ENCODE measurements at places on chromosomes 5 and 9.

- H3K4me1 ChIP-seq: peaks cover 16% of the 10 kb centered on the region
- no peak overlapping the region for H3K27ac ChIP-seq
- H3K36me3 ChIP-seq: no peaks in the 10 kb centered on the region
These were observed 109.5 kb downstream of the SNCAIP start for GRCh38 chr5:122421374-122422079.

DNA sequence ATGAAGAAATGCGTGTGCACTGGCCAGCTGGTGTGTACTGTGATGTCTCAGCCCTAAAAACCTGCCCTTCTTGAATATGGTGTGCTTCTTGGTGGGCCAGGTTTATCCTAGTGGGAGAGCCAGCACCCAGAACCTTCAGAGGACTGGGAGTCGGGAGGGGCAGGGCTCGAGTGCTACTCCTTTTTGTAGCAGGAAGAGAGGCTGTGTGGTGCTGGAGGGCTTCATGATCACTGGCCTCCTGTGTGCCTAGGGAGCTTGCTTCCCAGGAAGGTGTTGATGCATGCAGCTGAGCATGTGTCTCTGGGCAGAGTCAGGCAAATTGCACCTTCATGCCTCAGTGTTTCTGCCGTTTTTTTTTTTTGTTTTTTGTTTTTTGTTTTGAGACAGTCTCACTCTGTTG, 20.0 kb downstream of the PHF2 start:
- H3K36me3 ChIP-seq: no peaks in the 10 kb centered on the region
- DNase-seq: no peak
- H3K27me3 ChIP-seq: no peaks in the 10 kb centered on the region
- peaks cover 3% of the 10 kb centered on the region for H3K4me1 ChIP-seq
- no peak overlapping the region for H3K4me3 ChIP-seq

GRCh38 chr9:136741883-136742571, 713 bp downstream of the LCN10 start:
- H3K4me1 ChIP-seq: peaks cover 3% of the 10 kb centered on the region
- DNase-seq: no peak
- no peak overlapping the region for H3K27ac ChIP-seq
- no peaks in the 10 kb centered on the region for H3K27me3 ChIP-seq

DNA sequence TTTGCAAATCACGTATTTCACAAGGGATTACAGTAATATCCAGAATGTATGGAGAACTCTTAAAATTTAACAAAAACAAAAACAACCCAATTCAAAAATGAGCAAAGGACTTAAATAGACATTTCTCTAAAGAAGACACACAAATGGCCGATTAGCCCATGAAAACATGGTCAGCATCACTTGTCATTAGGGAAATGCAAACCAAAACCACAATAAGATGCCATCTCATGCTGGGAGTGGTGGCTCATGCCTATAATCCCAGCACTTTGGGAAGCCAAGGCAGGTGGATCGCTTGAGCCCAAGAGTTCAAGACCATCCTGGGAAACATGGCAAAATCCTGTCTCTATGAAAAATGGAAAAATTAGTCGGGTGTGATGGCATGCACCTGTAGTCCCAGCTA, 120.2 kb downstream of the SUSD1 start:
- H3K27me3 ChIP-seq: no peaks in the 10 kb centered on the region
- DNase-seq: no peak
- peaks cover 7% of the 10 kb centered on the region for H3K4me1 ChIP-seq
- H3K36me3 ChIP-seq: no peaks in the 10 kb centered on the region

- no peaks in the 10 kb centered on the region for H3K27me3 ChIP-seq
- H3K27ac ChIP-seq: no peak overlapping the region
- no peaks in the 10 kb centered on the region for H3K4me1 ChIP-seq
- H3K36me3 ChIP-seq: no peaks in the 10 kb centered on the region
These were observed 17.9 kb downstream of the ANKH start for GRCh38 chr5:14853685-14854084.

Measured in ovary (tissue), 10 donors.